ENCODE measurements at places on chromosomes 6 and 20.

DNA sequence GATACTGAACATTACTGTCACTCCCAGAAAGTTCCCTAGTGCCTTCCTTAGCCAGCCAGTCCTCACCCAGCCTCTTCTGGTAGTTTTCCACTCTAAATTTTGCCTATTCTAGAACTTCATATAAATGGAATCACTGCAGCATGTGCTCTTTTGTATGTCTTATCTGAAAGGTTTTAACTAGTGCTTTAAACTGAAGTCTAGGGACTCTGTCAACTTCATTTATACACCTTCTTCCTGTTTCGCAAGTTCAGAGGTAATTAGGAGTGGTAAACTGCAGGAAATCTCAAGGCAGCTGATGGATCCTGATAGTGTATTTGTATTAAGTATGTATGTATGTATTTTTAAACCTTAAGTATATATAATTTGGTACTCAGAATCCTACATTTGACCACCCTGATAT is 94.3 kb downstream of the TCP11 start:
- no peak for DNase-seq

- no peak for DNase-seq
Observed at GRCh38 chr20:47466704-47467459, 34.8 kb upstream of the NCOA3 start.

DNA sequence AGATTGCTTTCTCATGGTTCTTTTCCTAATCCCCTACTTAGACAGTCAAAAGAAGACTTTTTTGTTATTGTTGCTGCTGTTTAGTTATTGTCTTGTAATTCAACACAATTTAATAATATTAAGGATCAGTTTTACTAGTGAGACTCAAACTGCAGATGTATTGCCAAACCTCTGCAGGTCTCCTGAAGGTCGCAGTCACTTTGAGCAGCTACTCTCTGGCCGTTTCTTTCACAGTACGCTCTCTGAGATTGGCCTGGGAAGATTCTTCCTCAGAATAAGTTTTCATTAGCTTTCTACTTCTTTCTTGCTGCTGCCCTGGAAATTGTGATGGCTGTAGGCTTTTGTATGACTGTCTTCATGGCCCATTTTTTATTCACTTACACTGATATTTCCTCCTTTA is 930.8 kb downstream of the QKI start:
- DNase-seq, result no peak

- DNase-seq, result no peak
Observed at GRCh38 chr6:23089981-23090380, 520.6 kb downstream of the HDGFL1 start.

- no peak for DNase-seq
Observed at GRCh38 chr20:47682028-47682783, 103.1 kb downstream of the SULF2 start.

DNA sequence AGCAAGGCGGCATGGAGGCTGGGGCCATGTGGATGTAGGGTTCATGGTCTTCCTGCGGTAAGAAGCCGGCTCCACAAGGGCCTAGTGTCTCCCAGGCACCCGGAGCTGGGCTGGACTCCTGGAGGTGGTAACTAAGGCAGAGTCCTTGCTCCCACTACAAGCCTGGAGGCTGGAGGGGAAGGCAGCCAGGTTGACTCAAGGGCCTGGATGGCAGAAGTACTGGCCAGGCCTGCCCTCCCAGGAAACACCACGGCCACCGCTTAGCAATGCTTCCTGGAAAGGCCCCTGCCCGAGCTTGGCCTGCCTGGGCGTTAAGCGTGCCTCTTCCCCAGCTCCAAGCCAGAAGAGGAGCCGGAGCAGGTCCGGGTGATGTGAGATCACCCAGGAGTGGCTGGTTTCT is 182.0 kb downstream of the ZDHHC14 start:
- no peak for DNase-seq

DNA sequence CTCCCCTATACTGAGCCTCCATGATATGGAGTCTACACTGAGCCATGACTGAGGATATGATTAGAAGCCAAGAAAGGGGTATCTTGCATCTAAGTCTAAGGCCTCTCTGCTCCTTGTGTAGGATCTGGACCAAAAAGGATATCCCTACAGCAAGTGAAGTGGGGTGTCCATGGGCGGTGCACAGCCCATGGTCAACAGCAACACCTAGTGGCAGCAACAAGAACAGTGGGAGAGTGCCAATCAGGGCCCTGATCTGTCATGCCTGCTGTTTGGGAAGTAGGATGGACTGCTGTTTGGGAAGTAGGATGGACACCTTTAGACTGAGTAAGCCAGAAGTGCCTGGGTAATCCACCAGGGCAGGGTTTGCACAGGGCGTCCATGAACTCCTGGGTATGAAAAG is 22.4 kb downstream of the PTGIS start:
- no peak for DNase-seq

GRCh38 chr6:33197431-33198048 is 2.9 kb downstream of the RXRB start:
- DNase-seq, result no peak

DNA sequence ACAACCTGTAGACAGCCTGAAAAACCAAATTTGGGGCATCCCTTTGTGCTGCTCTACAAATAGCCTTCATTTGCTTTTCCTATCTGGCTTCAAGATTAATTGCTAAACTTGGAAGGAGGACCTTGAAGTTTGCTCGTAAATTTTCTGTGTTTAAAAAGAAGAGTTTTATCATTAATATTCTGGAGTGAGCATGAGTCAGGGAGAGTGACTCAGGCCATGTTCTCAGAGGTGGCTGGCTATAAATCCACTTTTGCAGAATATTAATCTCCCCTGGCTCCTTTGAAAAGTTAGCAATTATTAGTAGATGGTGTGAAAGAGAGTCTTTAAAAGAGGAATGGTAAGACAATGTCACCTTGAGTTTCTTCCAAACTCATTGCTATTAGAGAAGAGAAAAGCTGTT is 91.0 kb downstream of the ANKEF1 start:
- no peak for DNase-seq

GRCh38 chr20:41692479-41693135 is 74.4 kb upstream of the CHD6 start:
- DNase-seq, result peak; percentile 48

DNA sequence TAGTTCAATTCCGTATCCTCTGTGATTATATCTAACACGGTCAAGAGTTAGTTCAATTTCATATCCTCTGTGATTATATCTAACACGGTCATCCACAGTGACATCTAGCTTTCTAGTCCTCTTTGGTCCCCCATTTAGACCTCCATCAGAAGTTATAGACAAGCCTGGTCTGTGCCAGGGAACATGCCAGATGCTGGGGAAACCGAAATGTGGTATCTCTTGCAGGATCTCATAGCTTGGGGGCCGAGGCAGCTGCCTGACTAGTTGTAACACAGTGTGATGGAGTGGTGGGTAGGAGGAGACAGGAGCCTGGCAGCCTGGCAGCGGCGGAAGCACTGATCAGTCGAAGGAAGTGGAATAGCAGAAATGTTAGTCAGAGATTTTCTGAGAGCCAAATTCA is 13.8 kb upstream of the SMOC2 start:
- DNase-seq, result no peak

- DNase-seq, result no peak
Observed at GRCh38 chr20:22346716-22347115, 237.7 kb downstream of the FOXA2 start.

GRCh38 chr20:11676630-11677287 is 240.9 kb upstream of the BTBD3 start:
- DNase-seq, result no peak

GRCh38 chr6:132004668-132005067 is 53.5 kb upstream of the CCN2 start:
- no peak for DNase-seq

GRCh38 chr6:46605091-46605797 is 47.4 kb downstream of the CYP39A1 start:
- DNase-seq, result no peak

GRCh38 chr20:19540392-19540791 is 217.7 kb upstream of the RIN2 start:
- no peak for DNase-seq

DNA sequence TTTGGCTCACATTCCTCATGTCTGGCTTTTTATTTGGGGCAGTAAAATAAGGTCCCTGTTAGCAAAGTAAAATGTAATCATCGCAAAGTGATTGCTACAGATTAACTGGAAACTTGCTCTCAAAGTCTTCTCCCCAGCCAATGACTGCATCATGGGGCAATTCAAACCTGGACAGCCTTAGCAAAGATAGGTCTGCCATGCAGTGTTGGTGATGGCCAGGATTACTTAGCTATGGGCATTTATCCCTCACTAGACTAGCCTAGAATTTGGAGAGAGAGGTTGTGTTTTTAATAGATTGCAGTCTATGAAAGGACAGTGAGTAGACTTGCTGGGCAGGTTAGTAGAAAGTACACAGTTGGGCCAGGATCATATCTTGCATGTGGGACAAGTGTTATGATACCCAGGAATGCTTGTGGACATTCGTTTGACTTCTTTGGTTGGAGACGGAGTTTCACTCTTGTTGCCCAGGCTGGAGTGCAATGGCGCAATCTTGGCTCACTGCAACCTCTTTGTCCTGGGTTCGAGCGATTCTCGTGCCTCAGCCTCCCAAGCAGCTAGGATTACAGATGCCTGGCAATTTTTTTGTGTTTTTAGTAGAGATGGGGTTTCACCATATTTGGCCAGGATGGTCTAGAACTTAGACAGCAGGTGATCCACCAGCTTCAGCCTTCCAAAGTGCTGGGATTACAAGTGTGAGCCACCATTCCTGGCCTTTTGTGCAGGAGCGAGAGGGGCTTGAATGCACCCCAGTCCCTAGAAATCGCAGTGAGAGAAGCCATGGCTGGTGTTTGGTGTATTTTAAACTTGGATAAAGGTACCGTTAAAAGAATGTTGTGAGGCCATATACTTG is 3.4 kb downstream of the RPS12 start:
- DNase-seq, result no peak

- no peak for DNase-seq
Observed at GRCh38 chr6:71047417-71047816, 90.6 kb upstream of the B3GAT2 start.

- no peak for DNase-seq
Observed at GRCh38 chr6:116218172-116218633, 35.7 kb downstream of the TSPYL4 start.

GRCh38 chr6:712805-713204 is 19.9 kb upstream of the EXOC2 start:
- DNase-seq, result no peak

DNA sequence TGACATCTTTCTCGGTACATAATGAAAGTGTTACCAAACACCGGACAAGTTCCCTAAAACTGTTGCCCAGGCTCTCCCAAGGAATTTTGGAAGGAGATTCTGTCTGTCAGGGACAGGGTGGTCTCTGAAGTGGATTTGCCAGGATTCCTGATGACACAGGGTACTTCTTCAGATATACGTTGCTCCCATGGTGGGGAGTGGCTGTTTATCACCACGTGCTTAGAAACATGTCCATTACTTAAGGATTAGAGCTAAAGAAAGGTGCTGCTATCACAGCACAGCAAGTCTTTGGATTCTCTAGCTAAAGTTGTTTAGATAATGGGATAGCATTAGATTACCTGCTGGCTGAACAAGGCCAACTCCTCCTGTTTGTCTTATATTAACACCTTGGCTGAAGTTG is 6.3 kb downstream of the SPINT3 start:
- DNase-seq, result no peak

All from activated T-cell treated with anti-CD3 and anti-CD28 coated beads for 4 hours (primary cell).